ENCODE measurements at places on chromosomes 2 and 18. TPM values are rescaled to one million over a fixed set of nuclear protein-coding genes. Genes with fewer than 3 reads are reported as not detected.

- no peak for DNase-seq
Measured at GRCh38 chr2:195709901-195710806, 53.1 kb downstream of the SLC39A10 start.

GRCh38 chr18:79191956-79192355, 122.8 kb downstream of the ATP9B start:
- DNase-seq = no peak

GRCh38 chr2:64329848-64330247, 124.1 kb upstream of the LGALSL start:
- DNase-seq = peak; percentile 53

DNA sequence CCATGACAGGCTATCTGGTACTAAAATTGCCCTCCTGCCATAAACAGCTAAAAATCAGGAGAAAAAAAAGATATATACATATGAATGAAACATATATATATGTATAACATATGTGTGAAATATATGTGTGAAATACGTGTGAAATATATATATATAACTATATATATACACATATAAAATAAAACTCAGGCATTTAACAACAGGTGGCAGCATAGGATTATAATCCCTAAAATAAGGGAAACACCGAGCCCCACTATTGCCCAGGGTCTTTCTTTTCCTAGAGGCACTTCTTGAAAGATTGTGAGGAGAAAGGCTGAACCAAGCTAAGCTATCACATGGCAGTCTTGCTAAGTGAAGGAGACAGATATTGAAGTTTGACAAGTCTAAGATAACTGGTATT, 65.9 kb upstream of the CYTIP start:
- DNase-seq = no peak

Gene TGFA
- 0.43 TPM for total RNA-seq

All from MG63 (cell line).